ENCODE measurements at places on chromosomes 12 and 14.

DNA sequence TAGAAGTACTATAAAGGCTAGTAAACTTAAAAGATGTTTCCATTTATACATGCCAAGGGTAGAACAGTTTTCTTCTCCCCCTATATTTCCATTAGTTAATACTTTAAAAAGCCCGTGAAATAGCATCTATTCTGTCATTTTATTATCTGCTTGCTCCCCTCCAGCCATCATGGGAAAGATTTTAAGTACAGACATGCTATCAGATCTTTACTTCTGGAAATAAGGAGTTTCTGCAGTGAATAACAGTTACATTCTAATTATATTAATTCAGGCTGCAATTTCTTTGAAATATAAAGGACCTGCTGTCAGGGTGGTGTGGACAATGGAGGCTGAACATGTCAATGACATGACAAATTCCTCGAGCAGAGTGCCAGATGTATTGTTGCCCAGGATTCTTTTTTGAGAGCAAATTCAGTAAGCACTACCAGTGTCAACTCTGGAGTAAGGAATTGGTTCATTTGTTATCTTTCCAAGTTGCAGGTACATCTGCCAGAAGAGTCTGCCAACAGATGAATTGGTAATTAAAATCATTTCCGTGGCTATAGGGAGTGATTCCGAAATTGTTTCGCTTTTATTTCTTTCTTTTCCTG lies 151.3 kb downstream of the BTG1 start:
- DNase-seq = no peak

DNA sequence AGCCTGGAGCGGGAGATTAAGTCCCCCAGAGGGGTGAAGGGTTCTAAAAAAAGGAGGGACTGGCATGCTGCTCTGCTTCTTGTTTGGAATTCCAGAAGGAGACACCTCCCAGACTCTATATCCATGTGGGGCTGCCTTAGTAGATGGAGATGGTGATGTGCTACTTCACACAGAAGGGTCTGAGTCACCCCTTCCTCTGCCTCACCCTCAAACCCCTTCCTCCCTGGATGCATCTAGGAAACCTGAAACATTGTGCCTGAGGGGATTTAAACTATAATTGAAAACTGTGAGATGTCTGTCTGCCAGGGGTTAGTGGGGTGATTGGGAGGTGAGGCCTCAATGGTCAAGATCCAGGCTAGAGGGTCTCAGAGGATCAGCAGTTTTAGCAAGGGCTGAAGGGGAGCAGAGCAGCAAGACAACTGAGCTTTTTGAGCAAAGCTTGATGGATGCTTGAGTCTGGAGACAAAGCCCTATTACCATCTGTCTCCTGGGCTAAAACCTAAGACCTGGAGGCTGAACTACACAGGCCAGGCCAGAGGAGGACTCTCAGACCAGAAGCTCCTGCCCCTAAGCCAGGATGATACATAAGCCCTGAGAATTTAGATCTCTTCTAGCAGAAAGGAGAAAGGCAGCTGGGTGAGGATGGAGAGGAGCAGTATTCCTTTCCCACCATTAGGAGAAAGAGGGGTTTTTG lies 314.7 kb upstream of the ATP2B1 start:
- no peak for DNase-seq

GRCh38 chr12:39813776-39814175 lies 194.2 kb upstream of the ABCD2 start:
- no peak for DNase-seq

GRCh38 chr14:22163051-22163450 lies 426.0 kb downstream of the DAD1 start:
- DNase-seq = no peak

- DNase-seq = no peak
Measured at GRCh38 chr12:128288896-128289295, 21.9 kb downstream of the TMEM132C start.

GRCh38 chr14:32468955-32469354 lies 139.9 kb downstream of the AKAP6 start:
- DNase-seq = no peak

- no peak for DNase-seq
Measured at GRCh38 chr14:105323663-105324062, 9.1 kb downstream of the PACS2 start.

- DNase-seq = no peak
Measured at GRCh38 chr14:89504091-89504490, 87.1 kb upstream of the FOXN3 start.

- DNase-seq = peak; percentile 51
Measured at GRCh38 chr12:57069523-57069922, 9.1 kb downstream of the NEMP1 start.

DNA sequence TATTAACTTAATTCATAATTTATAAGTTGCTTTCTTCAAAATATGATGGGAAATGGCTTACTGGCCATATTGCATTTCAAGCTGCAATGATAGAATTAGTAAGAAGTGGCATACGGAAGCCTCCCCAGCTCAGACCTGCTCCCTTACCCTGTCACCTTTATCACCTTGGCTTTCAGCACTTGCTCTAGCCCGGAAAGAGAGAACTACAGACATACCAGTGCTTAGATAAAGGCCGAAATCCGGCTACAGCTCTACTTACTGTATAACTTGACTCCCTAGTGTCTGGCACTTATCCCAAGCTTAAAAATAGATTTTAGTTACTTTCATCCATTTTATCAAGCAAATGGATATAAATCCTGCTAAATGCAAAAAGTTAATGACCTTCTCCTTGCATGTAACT lies 42.5 kb downstream of the PKP2 start:
- DNase-seq = no peak

GRCh38 chr12:2648406-2648805 lies 146.4 kb upstream of the FKBP4 start:
- no peak for DNase-seq

- DNase-seq = no peak
Measured at GRCh38 chr14:90555126-90556011, 158.5 kb downstream of the CALM1 start.

GRCh38 chr12:88267630-88268029 lies 125.5 kb downstream of the TMTC3 start:
- no peak for DNase-seq

Measured in stimulated activated CD4-positive, alpha-beta T cell treated with anti-CD3 and anti-CD28 coated beads, Interleukin-1b, Interleukin-23, amount 100 ng/mL, for 48 hours (primary cell).